ENCODE measurements at places on chromosomes 6 and 20.

DNA sequence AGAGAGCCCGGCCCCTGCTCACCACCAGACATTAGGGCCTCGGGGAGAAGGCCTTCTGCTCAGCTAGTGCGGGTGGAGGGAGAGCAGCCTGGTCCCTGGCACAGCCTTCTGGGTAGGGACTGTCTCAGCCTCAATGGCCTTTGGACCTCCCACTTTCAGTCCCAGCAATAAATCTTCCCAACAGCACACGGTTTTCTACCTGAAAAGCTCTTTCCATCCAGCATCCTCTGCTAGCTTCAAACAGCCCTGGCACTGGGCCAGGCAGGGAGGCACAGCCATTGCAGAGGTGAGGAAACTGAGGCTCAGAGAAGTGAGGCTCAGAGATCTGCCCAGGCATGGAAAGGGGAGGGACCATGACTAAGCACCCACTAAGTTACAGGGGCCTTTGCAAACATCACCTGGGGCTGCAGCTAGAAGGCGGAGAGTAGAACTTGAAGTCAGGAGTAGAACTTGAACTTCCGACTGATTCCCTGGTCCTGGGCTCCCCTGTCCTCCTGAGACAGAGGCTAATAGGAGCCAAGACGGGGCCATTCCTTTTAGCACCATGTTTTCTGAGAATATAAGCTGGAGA, 43.9 kb upstream of the NOL4L start:
- no peak for DNase-seq

- DNase-seq: no peak
Observed at GRCh38 chr6:159915397-159915796, 24.6 kb downstream of the MAS1 start.

- DNase-seq: no peak
Observed at GRCh38 chr6:168440520-168441433, at the start of gene SMOC2. Gene SMOC2 (plus strand): TSS chr6:168441184. CDS start chr6:168441371, 187 bp downstream.

GRCh38 chr6:105695461-105695860, 292.6 kb upstream of the PREP start:
- no peak for DNase-seq

DNA sequence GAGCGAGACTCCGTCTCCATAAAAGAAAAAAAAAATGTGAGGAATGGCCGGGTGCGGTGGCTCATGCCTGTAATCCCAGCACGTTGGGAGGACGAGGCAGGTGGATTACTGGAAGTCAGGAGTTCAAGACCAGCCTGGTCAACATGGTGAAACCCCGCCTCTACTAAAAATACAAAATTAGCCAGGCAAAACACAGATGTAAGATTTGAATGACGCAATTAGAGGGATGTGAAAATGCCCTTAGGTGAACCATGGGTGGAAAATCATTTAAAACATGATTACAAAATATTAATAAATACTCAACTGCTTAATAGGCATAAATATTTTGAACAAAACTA, 20.9 kb downstream of the COL9A3 start:
- no peak for DNase-seq

GRCh38 chr6:116278481-116278829, 1.3 kb downstream of the TSPYL1 start:
- no peak for DNase-seq

DNA sequence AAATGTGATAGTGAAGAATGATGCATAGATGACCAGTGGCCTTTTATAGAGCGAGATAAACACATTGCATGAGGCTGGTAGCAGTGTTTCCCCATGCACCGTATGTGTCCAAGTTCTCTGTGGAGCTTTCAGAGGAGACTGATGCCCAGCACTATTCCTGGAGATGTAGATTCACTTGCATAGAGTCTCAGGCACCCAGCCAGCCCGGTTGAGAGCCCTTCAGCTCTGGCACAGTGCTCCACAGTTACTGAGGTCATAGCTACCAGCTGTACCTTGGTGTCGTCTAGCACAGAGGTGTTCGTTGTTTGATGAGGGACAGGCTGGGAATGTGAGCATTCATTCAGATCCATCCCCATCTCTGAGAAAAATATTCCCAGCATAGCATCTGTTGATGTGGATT, 328.9 kb downstream of the FARS2 start:
- DNase-seq: no peak

DNA sequence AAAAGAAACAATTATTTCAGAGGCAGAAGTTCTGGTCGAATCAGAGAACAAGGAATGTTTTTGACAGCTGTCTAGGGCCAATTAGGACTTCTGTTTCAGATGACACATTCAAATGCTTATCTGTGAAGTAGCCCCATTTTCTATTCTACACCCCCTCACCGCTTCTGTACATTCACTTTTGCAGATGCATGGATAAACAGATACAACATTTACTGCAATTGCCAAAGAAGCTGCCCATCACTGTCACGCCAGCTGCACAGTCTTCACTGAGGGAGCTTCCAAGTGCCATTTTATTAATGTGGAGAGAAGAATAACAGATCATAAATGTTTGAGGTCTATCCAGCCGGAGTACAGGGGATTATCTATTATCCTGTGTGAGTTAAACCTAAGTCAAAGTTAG, 426.8 kb upstream of the ARID1B start:
- no peak for DNase-seq

DNA sequence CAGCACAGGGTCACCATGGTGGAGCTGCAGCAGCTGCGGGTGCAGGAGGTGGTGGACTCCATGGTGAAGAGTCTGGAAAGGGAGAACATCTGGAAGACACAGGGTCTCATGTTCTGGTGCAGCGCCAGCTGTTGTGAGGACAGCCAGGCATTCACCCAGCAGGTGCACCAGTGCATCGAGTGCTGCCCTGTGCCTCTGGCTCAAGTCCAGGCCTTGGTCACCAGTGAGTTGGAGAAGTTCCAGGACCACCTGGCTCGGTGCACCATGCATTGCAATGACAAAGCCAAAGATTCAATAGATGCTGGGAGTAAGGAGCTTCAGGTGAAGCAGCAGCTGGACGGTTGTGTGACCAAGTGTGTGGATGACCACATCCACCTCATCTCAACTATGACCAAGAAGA, 22.9 kb upstream of the RIPK1 start:
- no peak for DNase-seq

DNA sequence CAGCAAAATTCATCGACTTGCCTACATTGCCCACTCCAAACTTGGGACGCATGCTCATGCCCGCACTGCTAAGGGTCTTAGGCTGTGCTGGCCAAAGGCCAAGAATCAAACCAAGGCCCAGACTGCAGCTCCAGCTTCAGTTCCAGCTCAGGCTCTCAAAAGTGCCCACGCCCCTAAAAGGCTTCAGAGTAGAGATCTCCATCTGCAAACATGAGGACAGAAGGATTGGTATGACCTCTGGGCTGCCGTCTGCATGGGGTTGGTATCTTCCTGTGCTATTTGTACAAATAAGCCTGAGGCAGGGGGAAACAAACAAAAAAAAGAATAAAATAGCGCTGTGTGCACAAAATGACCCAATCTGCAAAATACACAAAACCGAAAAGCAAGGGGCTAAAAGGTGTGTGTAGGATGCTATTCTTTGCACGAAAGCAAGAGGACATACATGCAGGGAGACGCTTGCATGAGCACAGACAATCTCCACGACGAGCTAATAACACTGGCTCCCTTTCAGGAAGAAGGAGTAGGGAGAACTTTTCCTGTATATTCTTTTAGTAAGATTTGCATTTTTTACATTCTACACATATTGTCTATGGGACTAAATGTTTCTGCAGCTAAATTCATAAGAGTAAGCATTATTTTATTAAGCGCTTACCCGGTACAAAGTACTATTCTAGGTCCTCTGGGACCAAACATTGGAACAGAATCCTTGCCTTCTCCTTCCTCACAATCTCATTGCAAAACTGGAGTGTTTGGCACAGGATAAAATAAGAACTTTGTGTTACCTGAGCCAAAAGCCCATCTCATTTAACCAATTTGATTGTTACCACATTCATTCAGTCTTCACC, 33.1 kb downstream of the ATP9A start:
- no peak for DNase-seq

- no peak for DNase-seq
Observed at GRCh38 chr20:32823737-32824588, 4.2 kb downstream of the MAPRE1 start.

DNA sequence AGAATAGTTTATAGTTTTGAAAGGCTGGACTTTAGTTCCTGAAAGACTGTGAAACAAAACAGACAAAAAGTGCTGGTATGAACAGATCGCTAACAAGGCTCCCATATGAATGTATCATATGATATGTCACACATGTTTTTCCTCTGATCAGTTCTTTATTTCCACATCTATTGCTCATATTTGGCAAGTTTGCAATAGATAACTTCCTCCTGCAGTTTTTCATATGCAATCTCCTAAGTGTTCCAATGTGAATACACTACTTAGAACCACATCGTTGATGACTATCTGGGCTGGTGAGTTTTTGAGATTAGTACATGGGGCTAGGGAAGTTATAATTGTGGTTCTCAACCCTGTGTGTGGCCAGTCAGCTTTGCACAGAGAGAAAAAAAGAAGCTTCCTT, 23.1 kb downstream of the CRYBG1 start:
- no peak for DNase-seq

DNA sequence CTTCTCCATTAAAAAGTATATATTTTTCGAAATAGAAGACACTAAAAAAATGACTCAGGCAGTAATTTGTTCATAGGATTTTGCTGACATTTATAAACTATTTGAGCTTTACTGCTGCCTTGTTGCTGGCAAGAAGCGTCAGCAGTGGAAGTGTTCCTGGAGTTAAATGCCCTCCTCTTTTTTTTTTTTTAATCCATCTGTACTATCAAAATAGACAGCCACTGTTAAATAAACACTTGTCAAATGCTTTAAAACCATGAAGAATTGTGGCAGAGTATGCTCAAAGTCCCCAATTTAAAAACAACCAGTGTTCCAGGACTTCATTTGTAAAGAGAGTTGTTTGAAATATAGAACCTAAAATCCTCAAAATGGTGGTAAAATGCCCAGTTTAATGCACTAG, 253.8 kb downstream of the NKAIN2 start:
- no peak for DNase-seq

DNA sequence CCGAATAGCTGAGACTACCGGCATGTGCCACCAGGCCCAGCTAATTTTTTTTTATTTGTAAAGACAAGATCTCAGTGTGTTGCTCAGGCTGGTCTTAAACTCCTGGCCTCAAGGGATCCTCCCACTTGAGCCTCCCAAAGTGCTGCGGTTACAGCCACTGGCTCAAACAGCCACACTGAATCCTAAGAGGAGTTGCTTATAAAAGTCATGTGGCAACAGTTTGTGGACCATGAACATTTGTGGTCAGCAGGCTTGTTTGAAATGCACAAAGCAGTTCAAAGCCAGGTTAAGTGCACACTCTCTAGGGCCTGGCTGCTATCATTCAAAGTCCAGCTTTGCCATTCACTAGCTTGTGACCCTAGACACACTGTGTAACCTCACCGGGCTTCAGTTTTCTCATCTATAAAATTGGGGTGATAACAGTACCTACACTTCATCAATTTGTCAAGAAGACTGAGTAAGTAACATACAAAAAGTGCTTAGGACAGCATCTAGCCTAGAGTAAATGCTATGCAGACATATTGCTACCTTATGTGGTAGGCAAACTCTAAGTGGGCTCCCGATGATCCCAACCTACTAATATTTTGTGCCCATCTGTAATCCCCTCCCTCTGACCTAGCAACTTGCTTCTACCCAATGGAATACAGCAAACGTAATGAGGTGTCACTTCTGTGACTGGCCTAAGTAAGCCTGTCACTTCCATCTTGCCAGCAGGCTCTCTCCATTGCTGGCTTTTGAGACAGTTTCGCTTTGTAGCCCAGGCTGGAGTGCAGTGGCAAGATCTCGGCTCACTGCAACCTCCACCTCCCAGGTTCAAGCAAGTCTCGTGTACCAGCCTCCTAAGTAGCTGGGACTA, 122.9 kb downstream of the ZMYND8 start:
- DNase-seq: no peak

DNA sequence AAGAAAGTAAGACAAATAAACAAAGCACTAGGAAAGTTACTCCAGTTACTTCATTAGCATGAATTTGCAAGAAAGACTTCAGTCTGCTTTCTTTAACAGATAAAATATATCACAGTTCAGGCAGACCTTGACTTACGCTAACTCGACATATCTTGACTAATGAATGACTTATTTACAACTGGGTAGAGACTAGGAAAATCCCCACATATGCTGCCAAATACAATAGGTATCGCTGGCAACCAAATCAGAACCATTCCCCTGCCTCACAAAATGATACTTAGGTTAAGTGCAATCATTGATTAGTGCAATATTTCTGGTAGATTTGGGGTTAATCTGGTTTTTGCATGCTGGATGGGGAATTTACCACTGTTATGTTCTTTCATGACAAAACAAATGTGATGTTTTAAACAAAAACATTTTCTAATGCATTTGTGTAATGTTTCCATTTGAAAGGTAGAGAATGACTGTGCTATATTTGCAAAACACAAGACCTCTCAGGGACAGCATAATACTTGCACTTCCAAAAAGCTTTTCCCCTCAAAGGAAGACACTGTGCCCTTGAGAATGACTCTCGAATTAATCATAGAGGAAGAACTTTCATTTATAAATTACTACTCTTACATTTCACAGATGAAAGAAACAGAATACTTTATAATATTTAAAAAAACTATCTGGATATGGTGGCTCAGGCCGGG, 101.6 kb downstream of the PRKN start:
- no peak for DNase-seq

GRCh38 chr20:32526541-32526940, 58.6 kb downstream of the NOL4L start:
- no peak for DNase-seq

DNA sequence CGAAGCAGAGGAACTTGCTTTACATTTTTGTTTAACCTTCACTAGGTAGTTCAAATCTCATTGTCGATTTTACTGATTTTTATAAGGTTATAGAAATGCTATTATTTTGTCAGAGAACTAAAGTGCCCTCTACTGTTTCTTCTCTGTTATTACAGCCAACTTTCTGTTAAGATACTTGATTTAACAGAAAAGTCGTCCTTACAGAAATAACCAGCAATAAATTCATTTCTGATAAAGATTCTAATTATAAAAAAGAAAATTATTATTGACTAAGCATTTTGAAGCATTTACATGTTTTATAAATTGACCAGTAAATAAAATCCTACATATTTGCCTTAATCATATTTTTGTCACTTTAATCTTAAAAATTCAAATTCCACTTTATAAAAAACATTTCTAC, 60.8 kb downstream of the OGFRL1 start:
- DNase-seq: no peak

GRCh38 chr6:45933855-45934254, 81.8 kb downstream of the CLIC5 start:
- no peak for DNase-seq

DNA sequence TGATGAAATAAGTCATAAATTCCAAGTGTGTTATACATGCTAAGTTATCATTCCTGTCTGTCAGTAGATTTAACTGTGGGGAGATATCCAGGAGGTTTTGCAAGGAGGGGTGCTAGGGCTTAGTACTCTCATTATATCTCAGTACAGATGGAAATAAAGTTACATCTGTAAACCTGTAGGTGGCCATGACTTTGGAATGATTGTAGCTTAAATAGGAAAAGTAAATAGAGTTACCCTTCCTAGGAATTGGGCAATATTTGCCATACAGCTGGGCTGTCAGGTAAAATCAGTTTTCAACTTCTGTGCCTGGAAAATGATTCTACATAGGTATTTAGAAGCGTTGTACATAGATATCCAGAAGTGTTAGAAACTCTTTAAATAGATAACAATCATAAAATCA, 19.8 kb upstream of the TGM3 start:
- DNase-seq: no peak
